ENCODE measurements at places on chromosomes 5 and 9.

- DNase-seq, result no peak
Observed at GRCh38 chr5:95670568-95670967, 12.2 kb downstream of the SPATA9 start.

DNA sequence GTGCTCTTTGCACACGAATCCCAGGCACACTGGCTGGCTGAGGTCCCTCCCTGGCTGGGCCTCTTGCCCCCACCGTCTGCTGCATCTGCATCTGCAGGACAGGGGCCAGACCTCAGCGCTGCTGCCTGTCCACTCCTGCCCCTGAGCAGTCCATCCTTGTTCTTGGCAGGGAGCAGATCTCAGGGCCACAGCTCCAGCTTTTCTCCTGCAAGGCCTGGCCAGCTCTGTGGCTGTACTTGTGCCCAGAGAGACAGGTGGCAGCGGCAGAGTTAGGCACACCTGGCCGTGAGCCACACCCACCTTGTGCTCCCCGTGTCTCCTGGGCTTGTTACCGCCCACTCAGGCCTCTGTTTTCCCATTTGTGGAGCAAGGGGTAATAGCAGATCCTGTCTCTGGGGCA lies 13.9 kb downstream of the NEK6 start:
- DNase-seq, result no peak

DNA sequence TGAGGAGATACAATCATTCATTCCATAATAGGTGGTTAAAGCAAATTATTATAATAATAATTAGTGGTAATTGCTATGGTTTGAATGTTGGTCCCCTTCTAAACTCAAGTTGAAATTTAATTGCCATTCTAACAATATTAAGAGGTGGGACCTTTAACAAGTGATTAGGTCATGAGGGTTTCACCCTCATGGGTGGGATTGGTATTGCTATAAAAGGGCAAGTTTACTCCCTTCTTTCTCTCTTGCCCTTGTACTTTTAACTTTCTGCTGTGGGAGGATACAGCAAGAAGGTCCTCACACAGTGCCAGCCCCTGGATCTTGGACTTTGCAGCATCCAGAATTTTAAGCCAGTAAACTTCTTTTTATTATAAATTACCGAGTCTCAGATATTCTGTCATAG lies 101.9 kb upstream of the PARP8 start:
- DNase-seq, result no peak

DNA sequence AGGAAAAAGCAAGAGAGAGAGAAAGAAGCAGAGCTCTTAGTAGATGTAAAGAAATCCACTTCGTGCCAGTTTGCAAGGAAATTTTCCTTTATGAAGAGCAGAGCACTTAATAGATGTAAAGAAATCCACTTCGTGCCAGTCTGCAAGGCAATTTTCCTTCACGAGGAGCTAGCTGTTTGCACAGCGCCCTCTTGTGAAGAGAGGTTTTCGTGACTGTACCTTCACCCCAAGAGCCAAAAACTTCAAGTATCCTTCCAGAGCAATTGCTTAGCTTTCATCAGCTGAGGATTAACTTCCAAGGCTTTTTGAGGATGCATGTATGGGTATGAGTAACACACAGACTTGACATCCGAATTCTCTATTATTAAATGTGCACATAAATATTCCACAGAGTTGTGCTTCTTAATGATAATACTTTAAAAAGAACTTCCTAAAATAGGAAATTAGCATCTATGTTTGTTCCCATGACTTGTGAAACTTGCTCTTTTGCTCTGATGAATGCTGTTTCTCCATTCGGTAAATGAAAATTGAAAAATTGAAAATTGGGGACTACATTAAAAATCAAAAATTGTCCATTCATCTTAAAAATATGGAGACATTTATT lies 525.6 kb downstream of the PDE4D start:
- peak; percentile 43 for DNase-seq

- peak; percentile 55 for DNase-seq
Observed at GRCh38 chr9:5629312-5630080, 589 bp downstream of the RIC1 start.

GRCh38 chr9:489198-490197 lies 274.8 kb downstream of the DOCK8 start:
- DNase-seq, result no peak

DNA sequence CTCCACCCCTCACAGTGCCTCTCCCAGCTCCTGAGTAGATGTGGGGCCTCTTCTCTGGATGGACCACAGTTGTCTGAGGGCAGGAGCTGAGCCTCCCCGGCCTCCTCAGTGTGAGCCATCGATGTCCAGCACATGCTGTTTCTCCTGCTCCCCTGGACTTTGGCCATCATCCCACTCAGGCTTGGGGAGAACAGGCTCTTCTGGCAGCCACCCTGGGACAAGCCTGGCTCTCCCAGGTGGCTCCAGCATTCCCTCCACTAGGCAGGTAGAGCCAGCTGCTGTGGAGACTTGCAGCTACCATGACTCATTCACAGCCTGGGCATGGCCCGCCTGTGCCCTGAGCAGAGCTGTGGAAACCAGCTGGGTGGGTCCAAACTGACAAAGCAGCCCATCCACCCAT lies 77.0 kb downstream of the CSNK1A1 start:
- DNase-seq, result no peak

GRCh38 chr5:53983568-53984460 lies 326.6 kb downstream of the ARL15 start:
- no peak for DNase-seq

- DNase-seq, result peak; percentile 14
Observed at GRCh38 chr9:127982912-127983311, 2.1 kb upstream of the EEIG1 start.

DNA sequence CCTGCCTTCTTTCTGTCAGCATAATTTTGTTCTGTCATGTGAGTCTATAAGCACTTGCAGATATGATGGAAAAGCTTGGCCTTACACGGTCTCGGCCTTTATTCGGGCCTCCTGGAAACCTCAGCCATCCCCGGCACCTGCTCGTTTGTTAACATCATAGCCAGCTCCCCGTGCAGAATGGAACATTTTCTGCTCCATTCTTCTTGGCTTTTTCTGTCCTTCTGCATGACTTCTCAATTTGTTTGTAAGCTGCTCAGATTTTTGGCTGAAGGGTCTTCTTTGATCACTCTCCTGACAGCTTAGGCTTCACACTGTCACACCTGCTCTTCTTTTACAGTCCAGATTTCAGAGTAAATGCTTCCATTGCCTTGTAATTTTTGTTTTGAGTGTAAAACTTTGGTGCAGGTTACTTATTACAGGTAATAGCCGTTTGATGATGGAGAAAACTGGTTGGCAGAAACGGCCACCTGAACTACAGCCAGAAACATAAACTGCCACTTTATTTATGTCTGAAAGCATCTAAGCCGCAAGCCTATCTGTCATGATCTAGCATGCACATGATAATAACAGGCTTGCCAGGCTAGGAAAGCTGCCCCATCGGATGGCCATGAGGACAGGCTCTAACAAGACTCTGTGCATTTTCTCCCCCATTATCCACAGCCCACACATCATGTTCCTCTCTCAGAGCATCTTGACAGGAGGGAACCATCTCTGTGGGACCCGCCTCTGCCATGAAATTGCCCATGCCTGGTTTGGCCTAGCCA lies 197.0 kb downstream of the AOPEP start:
- DNase-seq, result no peak

DNA sequence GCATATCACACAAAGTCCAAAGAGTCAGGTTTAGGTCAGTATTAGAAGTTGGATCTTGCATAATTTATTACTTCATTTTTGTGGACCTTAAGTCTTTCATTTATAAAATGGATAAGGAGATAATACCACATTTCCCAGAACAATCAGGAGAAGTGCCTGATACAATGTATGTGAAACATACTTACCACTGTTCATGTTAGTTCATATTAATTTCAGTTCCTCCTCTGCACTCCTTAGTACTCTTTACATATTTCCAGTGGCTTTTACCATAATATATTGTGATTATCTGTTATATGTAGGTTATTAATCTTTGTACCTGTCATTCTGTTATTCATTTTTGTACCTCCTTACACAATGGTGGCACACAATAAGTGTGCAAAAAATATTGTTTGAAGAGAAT lies 214.4 kb downstream of the ARL15 start:
- no peak for DNase-seq

GRCh38 chr9:23341346-23341745 lies 484.7 kb downstream of the ELAVL2 start:
- no peak for DNase-seq

- no peak for DNase-seq
Observed at GRCh38 chr5:54658010-54658409, 140.5 kb downstream of the SNX18 start.

DNA sequence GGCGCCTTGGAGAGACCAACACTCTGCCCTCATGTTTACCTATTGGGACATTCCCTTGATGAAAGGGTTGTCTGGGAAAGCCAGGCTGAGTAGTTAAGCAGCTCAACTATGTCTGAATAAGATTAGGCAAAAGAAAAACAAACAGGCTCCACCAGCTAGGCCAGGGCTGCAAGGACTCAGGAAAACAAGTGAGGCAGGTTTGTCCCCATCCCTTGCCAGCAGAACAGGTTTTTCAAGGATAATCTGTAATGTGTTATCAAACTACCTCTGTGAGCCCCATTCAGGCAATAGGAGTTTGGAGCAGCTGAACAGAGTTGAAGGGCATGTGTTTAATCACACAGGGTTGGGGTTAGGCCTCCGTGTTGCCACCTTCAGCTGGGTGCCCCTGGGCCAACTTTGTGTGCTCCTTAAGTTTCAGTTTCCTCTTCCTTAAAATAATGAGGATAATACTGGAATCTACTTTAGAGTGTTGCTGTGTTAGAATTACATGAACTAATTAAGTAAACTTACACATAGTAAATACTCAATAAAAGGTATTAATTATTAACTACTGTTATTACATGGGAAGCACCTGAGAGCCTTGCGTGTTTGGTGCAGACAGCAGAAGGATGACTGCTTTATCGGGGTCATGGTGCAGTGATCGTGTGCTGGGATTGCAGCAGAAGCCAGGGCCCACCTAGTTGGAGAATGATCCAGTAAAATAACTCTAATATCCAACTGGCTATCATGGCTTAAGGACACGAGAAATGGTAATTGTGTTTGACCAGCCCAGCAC lies 72.1 kb upstream of the ATP10B start:
- DNase-seq, result no peak

- DNase-seq, result no peak
Observed at GRCh38 chr9:98994172-98995058, 50.7 kb downstream of the COL15A1 start.

- DNase-seq, result no peak
Observed at GRCh38 chr5:135393691-135394090, 5.3 kb downstream of the MACROH2A1 start.

- DNase-seq, result peak; percentile 36
Observed at GRCh38 chr5:378301-378891, 56.9 kb downstream of the AHRR start.

DNA sequence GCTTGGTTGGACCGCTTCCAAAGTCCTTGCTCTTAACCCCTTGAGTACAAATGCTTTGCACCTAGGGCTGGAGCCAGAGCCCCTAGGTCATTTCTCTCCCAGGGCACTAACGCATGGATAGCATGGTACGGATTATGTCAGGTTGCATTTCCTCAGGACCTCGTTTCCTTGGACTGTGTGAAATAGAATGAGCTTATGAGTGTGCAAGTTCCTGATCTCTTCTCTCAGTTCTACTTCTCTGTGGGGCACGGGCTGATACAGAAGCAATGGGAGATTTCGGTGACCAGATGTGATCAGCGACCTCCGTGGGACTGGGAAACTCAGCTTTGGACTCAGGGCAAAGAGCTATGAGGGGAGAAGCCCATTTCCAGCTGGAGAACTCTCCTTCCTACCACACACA lies 14.2 kb downstream of the SPARC start:
- DNase-seq, result no peak

DNA sequence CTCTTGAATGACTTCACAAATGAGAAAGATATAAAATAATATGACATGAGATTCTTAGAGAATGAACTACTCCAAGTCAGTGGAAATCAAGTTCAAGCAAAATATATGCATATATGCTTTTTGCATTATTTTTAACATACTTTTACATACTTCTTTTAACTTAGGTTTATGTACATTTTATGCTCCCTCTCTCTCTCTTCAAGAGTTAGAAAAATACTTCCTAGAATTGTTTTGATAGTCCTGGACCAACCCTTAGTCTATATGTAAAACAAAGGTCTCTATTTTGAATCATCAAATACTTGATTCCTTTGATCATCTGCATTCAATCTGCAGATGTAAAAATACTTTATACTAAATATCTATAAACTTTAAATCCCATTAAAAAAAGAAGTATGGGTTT lies 187.8 kb downstream of the DEPDC1B start:
- no peak for DNase-seq

GRCh38 chr5:176773408-176774035 lies 36.8 kb upstream of the UNC5A start:
- DNase-seq, result no peak

DNA sequence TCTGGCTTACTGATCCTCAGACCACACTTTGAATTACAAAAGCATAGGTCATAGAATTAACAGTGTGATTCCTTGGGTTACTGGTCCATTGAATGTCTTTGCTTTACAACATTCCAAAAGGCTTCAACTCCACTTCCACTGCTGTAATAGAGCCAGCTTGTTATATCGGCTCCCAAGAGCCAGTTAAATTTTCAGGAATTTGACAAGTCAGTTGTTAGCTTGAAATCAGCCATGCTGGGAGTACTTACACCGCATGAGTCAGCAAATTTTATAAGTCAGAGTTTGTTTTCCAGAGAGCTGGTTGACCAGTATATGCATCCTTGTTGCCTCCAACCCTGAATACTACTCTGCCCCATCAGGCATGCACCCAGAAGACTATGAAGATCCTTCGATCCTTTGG lies 73.1 kb downstream of the FOXB2 start:
- DNase-seq, result no peak

DNA sequence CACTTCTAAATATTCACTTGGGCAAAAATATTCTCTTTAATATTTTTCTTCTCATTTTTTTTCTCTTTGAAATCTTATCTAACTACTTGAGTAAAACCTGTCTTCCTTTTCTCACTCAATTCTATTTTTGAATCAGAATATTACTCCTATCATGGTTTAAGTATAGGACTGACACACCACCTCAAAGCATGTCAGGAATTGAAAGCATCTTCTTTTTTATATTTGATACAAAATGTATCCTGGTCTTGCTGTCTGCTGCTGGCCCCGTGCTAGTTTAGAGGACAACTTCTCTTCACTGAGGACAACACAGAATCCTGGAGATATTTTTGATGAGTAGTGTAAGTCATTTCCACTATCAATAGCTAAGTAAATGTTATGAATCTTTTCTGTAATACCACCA lies 383.6 kb downstream of the GADD45G start:
- no peak for DNase-seq

GRCh38 chr9:114855488-114855887 lies 49.6 kb upstream of the TNFSF15 start:
- no peak for DNase-seq

DNA sequence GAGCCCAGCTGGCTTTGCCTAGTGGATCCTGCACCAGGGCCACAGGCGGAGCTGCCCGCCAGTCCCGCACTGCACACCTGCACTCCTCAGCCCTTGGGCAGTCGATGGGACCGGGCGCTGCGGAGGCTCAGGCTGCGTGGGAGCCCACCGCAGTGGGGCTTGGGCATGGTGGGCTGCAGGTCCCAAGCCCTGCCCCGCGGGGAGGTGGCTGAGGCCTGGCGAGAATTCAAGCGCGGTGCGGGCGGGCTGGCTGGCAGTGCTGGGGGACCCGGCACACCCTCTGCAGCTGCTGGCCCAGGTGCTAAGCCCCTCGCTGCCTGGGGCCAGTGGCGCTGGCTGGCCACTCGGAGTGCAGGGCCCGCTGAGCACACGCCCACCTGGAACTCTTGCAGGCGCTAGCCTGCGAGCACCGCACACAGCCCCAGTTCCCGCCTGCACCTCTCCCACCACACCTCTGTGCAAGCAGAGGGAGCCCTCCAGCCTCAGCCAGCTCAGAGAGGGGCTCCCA lies 125.7 kb upstream of the OTULINL start:
- no peak for DNase-seq

GRCh38 chr9:93098236-93098946 lies 2.4 kb downstream of the CARD19 start:
- peak; percentile 81 for DNase-seq

Data from CD4-positive, alpha-beta T cell treated with Interleukin-17A for 4 hours (primary cell).